ENCODE measurements at places on chromosomes 4 and X.

DNA sequence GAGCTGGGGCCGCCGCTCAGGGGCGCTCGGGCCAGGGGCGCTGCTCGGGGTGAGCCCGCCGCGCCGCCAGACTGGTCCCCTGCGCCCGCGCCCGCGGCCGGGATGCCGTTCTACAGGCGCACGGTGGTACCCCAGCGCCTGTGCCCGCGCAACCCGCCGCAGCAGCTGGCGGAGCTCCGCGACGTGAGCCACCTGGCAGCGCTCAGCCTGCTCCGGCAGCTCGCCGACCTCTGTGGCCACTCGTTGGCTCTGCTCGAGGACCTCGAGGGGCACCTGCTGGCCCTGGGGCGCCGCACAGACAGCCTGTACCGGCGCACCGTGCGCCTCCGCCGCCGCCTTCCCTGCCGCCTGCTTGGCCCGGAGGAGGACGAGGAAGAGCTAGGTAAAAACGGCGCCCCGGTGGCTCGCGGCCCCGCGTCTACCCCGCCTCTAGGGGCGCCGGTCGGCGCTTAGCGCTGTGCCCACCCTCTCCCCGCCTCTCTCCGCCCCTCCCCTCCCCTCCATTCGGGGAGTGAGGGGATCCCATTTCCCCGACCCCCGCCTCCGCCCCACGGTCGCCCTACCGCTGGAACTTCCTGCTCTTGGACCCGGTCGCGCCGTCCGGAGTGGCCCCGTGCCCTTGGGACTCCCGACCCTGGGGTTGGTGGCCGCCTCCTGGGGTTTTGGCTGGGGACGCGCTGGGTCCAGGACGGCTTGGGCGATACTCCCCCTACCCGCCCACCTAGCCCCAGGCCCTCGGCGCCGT is 513 bp downstream of the NHSL2 start:
- no peak for DNase-seq

DNA sequence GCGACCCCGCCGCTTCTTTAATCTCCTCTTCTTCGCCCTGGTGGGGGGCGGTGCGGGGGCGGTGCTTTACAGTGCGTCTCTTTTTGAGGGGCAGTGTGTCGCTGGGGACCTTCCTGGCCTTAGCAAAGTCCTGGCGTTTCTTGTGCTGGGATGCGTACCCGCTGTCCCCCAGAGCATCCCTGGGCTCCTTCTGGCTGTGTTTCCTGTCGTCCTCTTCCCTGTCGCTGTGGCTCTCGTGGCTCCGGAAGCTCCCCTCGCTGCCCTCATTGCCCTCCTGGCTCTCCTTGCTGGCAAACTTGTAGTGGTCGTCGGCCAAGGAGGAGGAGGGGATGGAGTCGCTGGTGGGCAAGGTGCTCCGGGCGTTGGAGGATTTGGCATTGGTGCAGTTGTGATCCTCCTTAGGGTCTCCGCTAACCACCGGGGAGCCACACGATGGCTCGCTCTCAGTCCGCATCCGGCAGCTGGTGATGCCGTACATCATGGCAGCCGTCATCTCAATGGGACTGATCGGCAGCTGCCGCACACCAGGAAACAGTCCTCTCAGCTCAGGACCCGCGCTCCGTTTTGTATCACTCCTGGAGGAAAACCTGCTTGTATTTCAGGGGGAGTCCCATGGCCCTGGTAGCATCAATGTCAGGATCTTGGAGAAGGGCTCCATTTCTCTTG is 30.4 kb upstream of the TMSB15A start:
- no peak for DNase-seq

DNA sequence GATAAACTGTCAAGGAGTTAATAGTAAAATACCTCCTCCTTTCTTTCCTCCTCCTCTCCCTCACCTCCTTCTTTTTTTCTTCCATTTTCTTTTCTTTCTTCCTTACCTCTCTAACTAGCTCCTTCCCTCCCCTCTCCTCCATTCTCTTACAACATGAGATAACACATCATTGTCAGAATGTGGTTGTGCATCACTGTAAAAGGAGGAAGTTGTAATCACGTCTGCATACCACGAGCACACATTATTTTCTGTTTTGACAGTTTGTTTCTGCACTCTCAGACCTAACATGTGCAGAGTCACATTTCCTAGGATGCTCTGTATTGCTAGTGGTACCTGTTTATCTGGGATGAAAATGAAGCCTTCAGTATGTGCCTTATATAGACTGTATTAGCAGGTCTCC is 9.1 kb downstream of the SLIT2 start:
- DNase-seq = no peak

- DNase-seq = no peak
Observed at GRCh38 chrX:136322064-136322463, 21.3 kb downstream of the ADGRG4 start.

DNA sequence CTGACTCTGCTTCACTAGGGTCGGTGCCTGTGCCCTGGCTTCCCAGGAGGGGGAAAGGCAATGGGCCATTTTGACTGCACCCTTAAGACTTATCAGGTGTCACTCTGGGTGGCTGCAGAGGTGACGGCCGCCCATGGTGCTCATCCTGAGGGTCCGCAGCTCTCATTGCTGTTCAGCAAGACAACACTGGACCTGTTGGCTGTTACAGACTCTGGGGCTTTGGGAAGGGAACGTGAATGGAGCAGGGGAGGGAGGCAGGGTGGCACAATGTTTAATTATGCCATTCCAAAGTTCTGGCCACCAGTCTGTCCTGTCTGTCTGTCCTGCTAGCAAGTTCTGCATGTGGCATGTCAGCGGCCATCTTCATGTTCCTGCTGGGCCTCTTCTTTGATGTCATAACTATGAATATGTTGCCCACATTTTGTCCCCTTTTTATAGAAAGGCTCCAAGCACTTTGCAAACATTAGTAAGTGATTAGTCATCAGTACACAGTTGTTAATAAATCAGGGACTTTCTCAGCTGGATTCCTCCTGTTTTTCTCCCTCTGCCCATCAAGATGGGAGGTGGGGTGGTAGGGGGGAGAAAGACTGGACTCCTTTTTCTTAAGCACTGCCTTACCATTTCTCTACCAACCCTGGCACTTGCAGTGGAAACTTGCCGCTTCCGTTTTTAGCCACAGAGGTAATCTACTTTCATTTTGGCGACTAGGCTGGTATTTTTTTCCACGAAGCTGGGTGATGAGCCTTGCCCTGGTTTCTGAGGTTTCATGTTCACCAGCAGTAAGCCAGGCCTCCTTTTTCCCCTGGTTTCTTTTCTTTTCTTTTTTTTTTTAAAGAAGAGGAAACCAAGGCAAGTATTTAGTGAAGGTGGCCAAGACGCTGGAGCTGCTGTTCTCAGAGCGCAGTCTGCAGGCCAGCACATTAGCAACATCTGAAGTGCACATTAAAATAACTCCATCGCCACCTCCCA is 88.6 kb upstream of the TRIM2 start:
- no peak for DNase-seq

DNA sequence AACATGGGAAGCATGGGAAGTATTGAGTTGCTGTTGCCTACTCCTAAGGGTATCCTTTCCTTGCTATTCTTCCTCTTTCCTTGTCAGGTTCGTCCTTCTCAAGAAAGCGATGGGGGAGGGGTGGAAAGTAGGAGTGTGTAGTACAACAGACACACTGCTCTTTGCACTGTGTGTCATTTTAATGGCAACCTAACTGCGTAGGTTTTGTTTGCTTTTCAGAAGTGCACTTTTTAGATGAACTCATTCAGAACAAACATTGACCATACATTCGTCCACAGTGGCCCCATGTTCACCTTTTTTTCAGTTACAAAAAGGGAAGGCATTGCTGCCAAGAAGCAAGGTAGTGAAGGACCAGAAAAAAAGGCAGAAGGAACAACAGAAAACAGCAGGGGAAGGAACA is 10.2 kb upstream of the YIPF6 start:
- no peak for DNase-seq

- DNase-seq = no peak
Observed at GRCh38 chrX:38880296-38880854, 79.1 kb downstream of the MID1IP1 start.

GRCh38 chr4:81485310-81485980 is 13.7 kb upstream of the RASGEF1B start:
- DNase-seq = no peak

DNA sequence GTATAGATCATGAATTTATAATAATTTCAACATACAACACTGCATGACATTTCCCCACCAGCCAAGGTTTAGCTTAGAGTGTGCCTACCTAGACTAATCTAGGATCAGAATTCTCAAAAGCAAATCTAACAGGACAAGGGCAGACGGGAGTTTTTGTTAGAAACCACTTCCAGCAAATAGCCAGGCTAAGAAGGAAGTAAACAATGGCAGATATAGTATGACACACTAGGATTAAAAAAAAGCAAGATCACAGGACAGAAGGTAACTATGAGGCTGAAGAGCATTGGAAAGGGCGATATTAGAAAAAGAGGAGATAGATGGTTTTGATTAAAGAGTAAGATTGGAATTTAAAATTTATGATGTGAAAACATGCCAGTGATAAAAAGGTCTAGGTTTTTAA is 124.8 kb downstream of the LRBA start:
- DNase-seq = no peak

GRCh38 chrX:46381630-46382029 is 163.6 kb downstream of the ZNF674 start:
- DNase-seq = no peak

DNA sequence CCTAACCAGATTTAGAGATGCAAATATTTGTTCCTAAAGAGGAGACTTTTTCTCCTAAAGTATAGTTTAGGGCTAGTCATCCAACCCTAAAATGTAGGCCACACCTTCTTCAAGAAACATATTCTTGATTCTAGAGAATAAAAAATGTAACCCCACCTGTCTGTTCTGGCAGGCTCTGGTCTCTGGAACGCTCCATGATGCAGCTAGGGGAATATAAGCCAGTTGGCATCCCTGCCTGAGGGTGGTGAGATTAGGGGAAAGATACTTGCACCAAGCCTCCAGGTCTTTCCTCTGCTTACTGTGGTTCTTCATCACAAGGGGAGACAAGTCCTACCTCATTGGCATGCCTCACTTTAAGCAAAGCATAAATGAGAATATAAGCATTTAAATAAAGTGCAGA is 21.2 kb upstream of the TBC1D9 start:
- no peak for DNase-seq

DNA sequence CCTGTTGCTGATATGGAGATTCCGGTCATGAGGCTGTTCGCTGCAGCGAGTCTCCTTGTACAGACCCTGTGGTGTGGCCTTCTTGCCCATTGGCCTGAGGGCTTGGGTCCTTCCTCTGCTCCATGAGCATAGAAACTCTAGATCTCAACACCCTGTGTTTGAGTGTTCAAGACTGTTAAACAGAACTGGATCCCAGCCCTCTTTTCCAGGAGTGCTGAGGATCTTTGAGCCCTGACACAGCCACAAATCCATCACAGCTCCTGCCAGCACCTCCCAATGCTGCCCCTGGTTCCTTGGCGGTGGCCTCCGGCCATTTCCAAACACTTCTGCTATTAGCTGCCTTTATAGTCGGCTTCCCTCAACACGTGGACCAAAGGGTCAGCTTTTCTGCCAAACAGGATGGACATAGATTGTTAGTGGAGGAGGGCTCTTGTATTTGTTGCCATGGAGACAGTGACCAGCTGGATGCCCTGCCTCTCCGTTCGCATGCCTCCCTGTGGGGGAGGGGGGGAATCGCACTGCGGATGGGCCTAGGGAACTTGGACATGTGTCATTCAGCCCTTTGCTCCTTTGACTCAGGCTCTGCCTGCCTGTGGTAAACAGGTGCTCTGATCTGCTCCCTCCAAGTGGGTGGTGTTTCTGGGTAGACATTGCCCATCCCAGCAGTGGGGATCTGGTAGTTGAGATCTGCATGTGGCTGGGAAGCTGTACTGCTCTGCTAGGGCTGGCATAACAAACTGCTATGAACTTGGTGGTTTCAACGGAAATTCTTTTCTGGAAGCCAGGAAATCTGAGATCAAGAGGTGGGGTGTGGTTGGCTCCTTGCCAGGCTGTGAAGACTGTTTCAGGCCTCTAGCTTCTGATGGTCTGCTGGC is 6.9 kb upstream of the WDR1 start:
- DNase-seq = no peak

- no peak for DNase-seq
Observed at GRCh38 chr4:19735012-19735411, 516.7 kb upstream of the SLIT2 start.

GRCh38 chr4:150722908-150723362 is 141.0 kb downstream of the MAB21L2 start:
- no peak for DNase-seq

DNA sequence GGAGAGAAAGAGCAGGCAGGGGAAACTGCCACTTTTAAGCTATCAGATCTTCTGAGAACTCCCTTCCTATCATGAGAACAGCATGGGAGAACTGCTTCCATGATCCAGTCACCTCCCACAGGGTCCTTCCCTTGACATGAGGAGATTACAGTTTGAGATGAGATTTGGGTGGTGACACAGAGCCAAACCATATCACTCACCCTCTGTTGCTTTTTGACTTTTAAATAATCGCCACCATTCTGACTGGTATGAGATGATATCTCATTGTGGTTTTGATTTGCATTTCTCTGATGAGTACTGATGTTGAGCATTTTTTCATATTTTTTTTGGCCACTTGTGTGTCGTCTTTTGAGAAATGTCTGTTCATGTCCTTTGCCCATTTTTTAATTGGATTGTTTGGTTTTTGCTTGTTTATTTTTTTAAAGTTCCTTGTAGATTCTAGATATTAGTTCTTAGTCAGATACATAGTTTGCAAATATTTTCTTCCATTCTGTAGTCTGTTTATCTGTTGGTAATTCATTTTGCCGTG is 6.5 kb upstream of the PAQR3 start:
- DNase-seq = no peak

DNA sequence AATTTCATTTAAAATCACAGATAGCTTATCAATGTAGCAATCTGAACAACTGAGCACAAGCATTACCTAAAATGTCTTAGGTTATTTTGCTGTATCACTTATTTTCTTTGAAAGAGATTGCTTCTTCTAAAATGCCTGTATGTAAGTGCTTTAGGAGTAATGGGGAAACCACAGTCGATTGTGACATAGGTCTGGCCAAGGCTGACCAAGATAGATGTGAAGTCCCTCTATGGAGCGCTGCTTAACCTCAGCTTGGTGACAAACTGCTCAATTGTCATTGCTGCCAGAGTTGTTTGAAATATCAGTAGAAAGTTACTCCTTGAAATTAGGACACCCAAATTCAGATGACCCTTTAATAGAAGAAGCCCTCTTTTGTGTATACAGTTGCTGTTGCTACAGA is 401.9 kb upstream of the NDST4 start:
- DNase-seq = no peak
